ENCODE measurements at places on chromosomes 2 and 18.

DNA sequence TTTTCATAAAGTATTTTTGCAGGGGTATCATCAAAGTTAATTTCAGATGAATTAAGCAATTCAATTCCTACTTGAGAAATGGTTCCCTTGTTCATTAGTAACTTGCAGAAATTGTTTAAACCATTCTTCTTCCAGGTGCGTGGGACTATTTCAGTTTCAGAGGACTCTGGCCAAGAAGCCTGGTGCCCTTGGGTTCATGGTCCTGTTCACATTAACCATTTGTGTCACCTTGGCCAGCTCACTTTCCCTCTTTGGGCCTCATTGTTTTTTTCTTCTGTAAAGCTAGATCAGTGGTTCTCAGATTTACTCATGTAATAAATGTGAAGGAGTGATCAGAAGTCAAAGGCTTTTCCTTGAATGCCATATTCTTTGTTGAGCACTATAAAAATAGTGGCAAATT, 112.4 kb upstream of the BZW1 start:
- no peak for DNase-seq

DNA sequence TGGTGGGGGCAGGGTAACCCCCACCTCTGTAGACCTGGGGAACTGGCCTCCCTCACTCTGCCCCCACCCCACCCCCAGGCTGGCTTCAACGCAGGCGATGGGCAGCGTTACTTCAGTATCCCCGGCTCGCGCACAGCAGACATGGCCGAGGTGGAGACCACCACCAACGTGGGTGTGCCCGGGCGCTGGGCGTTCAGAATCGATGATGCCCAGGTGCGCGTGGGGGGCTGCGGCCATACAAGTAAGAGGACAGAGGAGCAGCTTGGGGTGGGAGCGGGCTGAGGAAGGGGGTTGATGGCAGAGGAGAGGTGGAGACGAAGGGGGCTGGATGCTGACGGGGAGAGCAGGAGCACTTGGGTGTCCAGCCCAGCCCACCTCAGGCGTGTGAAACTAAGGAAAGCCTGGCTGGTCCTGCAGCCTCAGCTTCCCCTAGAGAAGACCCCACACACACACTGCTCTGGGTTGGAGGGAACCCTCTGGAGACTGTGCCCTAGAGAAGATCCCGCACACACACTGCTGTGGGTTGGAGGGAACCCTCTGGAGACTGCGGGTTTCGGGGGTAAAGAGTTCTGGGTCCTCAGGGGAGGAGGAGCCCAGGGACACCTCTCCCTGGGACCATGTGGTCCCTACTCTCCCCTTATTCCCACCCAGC, 36.2 kb downstream of the SNED1 start:
- no peak for DNase-seq

DNA sequence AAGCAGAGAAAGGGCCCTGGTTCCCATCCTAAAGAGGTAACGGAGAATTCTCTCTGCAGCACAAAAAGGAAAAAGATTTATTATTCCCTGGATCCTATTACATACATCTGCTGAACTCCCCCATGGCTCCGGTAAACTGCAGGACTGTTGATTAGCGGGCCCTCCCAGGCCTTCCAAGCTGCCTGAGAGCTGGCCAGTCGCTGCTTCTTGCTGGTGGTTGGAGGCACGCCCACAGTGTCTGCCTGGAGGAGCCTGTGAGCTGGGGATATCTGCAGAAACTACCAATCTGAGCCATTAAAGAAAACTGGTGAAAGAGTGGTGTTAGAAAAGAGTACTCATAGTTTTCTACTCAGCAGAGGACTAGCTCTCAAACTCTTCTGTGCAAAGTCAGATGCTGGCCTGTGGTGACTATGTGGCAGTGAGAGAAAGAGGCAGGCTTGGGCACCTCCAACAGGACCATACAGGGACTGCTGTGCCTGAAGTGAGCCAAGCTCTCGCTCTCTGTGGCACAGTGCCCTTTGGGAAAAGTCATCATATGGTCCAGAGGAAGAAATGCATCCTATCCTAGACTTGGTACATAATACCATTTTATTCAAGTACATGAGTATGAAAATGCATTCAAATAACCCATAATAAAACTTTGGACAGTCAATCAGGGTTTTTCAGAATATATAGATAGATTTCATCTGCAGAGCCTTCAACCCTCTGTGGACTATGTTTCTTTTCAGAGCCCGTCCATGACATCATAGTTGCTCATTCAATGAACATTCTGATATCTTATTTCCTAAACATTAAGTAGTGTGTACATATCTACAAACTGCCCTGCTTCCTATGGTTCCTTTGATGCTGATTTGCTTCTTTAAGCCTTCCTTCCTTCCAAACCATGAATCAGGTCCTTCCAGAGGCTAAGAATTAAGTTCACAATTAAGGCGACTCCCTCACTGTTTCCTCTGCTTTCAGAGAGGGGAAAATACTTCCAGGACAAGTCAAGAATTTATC, 242.0 kb upstream of the LYPD1 start:
- no peak for DNase-seq

DNA sequence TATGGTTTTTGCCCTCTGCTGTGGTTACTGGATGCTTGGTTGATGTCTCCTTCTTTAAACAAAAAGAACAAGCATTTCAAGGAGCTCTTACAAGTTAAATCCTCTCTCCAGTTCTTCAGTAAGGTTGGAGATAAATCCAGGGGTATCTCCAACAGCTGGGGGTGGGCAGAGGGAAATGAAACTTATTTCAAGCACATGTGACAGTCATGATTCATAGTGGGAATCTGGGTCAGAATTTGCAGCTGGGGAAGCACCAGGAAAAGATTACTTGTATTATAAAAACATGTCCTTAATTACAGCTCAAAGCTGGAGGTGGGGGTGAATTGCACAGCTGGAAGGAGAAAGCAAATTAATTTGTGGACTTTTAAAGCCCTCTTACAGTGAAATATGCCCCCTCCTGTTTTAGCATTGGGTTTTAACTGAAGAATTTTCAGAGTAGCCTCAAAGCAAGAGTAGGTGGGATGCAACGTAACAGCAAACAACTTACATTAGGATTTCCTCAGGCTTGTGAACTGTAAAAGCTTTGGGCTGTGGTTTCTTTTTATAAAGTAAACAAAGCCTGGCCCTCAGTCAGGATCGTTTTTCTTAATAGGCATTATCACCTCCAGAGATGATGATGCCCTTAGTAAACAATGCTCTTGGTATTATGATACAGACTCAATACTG, 596.4 kb downstream of the NYAP2 start:
- DNase-seq, result peak; percentile 35

DNA sequence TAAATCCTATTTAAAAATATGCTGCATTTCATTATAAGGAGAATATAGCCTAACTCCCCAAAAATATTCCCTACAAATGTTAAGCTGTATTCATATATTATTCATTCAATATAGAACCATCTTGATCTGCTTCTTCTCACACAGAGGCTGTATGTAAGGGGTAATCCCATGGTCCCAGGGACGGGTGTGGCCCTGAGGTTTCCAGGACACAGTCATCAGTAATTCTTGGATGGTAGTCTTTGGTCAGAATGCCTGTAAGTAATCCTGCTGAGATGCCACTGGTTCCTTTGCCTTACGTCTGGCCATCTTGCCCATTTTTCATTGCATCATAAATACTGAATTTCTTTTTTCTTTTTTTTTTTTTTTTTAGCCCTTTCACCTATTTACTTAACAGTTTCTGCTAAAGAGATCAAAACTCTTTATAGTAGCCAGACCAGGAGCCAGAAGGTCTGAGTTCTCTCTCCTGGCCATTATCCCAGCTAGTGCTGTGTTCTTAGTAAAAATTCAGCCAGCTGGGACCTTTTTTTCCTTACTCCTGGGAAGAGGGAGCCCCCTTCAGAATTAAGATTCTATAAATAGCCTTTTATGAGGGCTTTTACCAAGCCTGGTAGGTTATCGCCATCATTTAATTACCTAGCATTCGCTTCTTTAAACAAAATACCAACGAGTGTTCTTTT, 134.9 kb downstream of the SOX11 start:
- no peak for DNase-seq

DNA sequence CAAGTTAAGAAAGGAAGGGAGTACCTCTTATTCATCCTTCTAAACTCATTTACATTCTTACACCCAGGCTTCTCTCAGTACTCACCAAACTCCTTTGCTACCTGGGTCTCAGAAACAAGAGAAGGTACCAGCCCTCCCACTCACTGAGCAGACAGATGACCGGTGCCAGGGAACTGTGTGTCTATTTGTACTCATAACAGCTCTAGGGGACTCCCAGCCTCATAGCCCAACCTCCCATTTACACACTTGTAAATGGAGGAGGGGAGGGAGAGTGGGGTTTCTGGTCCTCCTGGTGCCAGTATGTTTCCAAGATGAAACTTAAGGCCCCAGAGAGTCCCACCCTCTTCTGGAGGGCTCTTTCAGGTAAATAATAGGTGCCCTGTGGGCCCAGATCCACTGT, 42.8 kb upstream of the SIGLEC15 start:
- DNase-seq, result no peak

- no peak for DNase-seq
Measured at GRCh38 chr2:98461498-98462049, 16.9 kb downstream of the INPP4A start.

DNA sequence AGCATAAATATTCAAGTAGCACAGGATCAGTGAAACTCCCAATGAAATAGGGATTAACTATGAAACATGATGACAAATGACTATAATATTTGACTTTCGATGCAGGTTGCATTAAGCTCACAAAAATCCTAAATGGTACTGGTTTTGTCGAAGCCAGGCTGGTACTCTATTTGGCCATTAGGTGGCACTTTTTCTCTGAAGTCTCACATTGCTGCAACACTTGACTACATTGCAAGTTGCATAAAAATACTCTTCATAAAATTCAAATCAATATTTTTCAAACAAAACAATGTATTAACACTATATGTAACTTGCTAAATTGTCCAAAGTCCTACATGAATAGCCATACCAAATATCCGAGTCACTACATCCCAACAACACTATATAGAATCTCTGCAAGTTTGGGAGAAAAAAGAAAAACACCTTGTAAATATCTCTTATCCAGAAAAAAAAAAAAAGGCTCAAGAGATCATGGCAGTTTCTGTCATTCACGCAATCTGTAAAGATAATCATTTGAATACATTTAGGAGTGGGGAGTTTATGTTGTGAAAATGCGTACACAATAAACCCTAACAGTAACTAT, 9.5 kb downstream of the RTTN start:
- peak; percentile 61 for DNase-seq

GRCh38 chr2:44071454-44072046, 75.8 kb upstream of the LRPPRC start:
- no peak for DNase-seq

GRCh38 chr18:23927821-23928746, 86.5 kb upstream of the TTC39C start:
- no peak for DNase-seq

GRCh38 chr18:26854292-26854881, 11.1 kb downstream of the AQP4 start:
- DNase-seq, result no peak

DNA sequence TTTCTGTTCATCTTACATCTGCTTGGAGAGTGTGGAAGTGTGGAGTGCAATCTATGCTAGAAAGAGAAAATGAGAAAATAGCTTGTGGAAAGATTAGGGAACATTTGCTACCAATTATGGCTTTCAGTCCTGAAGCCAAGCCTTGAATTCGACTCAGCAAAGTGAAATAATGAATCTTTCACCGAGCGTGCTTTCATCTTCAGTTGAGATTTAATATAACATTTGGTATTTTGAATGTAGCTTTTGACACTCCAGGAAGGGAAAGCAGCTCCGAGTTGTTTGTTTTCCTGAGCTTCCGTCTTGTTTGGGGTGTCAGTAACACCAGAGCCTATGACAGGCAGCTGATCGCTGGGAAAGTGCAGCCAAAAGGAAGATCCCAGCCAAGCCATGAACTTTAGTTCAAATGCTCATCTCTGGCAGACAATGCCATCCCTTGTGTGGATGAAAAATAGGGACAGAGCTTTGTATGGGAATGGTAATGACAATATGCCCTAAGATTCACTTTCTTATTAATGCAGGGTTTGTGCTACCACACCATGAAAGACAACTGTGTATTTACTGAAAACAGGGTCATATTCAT, 25.0 kb upstream of the PHLPP1 start:
- no peak for DNase-seq

GRCh38 chr2:32446369-32446768, 89.5 kb downstream of the BIRC6 start:
- no peak for DNase-seq

DNA sequence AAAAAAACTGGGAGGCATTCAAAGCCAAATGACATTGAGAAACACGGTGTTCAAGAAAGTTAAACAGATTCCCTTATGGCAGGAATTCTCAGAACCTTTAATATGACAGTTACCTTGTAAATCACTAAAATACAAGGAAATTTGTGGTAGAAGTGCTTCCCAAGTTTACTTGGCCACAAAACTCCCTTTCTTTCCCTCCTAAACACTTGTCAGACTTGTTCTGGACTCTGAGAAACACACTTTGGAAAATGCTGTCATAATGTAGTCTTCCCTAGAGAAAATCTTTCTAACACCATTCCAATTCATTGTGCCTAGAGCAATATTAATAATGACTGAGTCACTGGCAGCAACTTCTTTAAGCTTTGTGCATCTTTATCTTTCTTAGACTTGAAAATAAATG, 140.4 kb downstream of the ANKRD44 start:
- DNase-seq, result peak; percentile 47

GRCh38 chr2:17429130-17429529, 89.1 kb downstream of the RAD51AP2 start:
- no peak for DNase-seq

DNA sequence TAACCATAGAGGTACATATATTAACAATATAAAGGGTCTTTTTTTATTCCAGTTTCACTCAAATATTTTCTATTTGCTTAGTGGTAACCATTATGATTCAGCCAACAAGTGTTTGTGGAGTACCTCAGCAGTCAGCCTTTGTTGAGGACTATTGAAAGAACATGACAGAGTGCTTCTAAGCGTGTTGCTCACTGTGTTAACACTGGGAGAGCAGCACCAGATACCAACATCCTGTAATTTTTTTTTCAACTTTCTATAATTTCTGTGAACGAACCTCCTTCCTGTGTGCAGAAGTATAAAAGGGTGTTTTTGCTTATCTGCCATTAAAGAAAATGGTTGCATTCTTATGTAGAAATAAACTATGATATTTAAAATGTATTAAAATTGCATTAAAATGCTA, 239.0 kb downstream of the PHLPP1 start:
- DNase-seq, result no peak

- DNase-seq, result peak; percentile 57
Measured at GRCh38 chr2:134245340-134245984, 8.4 kb upstream of the MGAT5 start.

DNA sequence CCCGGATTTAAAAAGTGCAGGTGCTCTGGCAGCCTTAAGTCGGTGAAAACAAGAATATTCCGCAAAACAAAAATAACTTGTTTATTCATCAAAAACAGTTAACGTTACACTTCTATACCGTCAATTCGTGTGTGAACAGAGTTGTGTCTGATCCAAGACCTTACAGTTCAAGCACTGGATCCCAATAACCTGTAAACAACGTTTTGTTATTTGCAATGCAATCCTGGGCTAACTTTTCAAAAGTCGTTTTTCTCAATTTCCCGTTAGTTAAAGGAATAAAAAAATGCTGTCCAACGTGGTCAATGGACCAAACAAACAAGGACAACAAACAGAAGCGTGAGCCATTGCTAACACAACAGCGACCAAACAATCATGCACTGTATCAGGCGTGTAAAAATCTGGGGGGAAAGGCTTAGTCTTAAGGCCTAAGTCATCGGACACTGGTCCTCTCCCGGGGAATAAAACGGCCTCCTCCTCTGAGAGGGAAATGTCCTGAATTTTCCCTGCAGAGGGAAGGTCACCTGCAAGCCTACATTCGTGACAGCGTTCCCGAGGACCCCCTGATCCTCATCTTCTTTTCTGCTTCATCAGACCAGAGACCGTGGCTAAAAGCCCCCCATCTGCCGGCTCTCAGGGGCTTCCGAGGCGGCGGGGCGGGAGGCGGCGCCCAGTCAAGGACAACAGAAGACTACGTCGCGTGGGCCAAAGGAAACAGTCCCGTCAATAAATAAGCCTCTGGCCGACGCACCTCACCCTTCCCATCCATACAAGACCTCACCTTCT, 490 bp downstream of the NDUFS1 start:
- no peak for DNase-seq
